CD8-positive, alpha-beta memory T cell (primary cell): ENCODE measurements at places on chromosomes 2 and 18. TPM values are rescaled to one million over a fixed set of nuclear protein-coding genes. Genes with fewer than 3 reads are reported as not detected.

- no peak for DNase-seq
Measured at GRCh38 chr18:45012286-45012685, 331.6 kb downstream of the SETBP1 start.

The AGXT gene
- polyA plus RNA-seq = not detected

DNA sequence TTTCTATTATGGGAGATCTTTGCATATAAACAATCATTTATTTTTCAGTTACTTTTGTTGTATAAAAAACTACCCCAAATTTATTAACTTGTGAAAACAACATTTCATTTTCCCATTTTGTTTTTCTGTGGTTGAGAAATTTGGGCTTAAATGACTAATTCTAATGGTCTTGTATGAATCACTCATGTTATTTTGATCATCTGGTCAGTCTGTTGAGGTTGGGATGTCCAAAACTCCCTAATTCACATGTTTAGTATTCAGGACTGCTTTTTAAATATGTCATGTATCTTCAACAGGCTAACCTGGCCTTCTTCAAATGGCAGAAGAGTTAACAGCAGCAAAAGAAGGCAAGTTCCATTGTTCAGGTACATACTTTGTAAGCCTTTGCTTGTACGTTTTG is 788.1 kb downstream of the TRIB2 start:
- DNase-seq = no peak

DNA sequence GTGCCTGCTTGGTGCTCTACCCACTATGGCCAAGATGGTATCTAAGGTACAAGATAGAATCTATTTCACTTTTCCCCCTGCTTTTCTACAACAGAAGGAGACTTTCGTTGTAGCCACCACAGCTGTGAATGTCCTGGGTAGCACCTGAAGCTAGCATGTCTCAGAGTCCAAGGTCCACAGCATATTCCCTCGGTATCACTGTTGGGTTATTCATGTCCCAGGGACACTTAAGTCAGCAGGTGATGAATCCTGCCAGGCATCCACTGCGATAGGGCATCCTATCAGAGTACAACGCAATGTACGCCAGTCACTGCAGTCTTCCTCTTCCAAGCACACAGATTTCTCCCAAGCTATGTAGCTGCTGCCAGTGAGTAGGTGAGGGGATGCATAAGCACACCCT is 129.1 kb upstream of the LINC00305 start:
- DNase-seq = no peak

DNA sequence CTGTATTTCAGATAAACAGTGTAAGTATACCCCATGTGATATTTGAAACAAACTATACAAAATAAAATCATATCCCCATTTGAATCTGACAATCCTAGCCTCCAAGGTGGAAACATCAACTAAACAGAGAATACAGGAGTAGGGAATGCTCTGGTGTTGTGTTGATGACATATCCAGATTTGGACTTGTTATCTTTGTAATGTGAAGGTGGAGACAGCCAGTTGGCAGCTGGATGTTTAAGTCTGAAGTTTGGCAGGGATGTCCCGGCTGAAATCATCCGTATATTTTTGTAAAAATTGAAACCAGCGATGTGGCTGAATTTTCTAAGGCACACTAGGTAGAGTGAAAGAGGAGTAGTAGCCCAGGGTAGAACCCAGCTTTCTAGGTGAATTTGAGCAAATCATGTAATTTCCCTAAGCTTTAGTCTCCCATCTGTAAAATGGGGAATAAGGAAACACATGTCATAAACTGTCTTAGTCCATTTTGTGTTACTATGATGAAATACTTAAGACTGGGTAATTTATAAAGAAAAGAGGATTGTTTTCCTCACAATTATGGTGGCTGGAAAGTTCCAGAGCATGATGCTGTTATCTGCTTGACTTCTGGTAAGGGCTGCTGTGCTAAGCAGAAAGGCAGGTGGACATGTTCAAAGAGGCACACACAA is 246.6 kb upstream of the APCDD1 start:
- DNase-seq = no peak

DNA sequence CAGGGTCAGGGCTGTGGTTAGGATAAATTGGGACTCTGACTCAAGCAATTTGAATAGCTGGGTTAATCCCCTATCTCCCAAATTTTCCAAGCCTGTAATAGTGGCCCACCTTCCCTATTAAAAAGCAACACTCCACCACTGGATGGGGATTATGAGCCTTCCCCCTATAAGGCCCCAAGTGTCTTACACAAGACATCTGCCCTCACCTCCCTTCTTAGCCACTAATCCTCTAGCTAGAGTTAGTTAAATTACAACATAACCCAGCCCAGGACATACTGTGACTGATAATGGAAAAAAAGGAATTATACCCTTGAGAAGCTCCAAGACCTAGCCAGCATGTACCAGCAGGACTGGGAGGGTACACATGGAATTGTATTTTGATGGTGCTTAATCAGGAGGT is 190.4 kb downstream of the NRP2 start:
- DNase-seq = no peak

The MOGAT1 gene
- polyA plus RNA-seq = not detected

GRCh38 chr2:71661782-71662181 is 208.4 kb downstream of the DYSF start:
- no peak for DNase-seq

DNA sequence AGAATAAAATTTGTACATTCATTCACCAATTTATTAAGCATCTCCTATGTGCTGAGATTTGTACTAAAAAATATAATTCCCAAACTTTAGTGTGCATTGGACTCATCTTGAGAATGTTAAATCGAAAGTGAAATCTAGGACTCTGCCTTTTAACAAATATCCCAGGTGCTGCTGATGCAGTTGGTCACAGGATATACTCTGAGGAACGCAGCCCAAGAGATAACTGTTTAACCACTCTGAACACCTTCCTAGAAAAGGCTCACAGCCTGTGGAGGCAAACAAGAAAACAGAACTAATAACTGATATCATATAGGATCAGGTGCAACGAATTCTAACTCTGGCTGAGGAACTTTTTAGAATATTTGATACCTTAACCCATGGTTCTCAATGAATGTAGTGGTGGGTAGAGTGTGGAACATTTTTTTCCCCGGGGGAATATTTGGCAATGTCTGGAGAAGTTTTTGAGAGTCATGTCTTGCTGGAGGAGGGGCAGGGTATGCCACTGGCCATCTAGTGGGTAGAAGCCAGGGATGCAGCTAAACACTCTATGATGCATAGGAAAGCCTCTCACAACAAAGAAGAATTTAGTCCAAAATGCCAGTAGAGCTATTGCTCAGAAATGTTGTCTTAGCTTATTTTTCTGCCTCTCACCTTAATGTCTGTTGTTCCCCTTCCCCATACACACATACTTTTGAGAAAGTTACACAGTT is 96.5 kb downstream of the EHBP1 start:
- no peak for DNase-seq

The SAG gene
- polyA plus RNA-seq = not detected

- DNase-seq = peak; percentile 65
Measured at GRCh38 chr18:49041435-49042245, 90.9 kb upstream of the SMAD7 start.

GRCh38 chr18:57214976-57215375 is 68.1 kb downstream of the BOD1L2 start:
- no peak for DNase-seq

- DNase-seq = no peak
Measured at GRCh38 chr2:83827618-83828017, 631.5 kb downstream of the SUCLG1 start.

GRCh38 chr2:142104134-142104758 is 26.6 kb downstream of the LRP1B start:
- no peak for DNase-seq

GRCh38 chr2:149430743-149431736 is 100.7 kb downstream of the LYPD6 start:
- DNase-seq = no peak

GRCh38 chr2:32711219-32711618 is 83.4 kb downstream of the TTC27 start:
- no peak for DNase-seq

GRCh38 chr2:45009303-45009927 is at the start of gene SIX2:
Gene SIX2, minus strand, starts transcription at chr2:45009452. Its CDS starts 342 bp downstream, at chr2:45009110.
- no peak for DNase-seq

DNA sequence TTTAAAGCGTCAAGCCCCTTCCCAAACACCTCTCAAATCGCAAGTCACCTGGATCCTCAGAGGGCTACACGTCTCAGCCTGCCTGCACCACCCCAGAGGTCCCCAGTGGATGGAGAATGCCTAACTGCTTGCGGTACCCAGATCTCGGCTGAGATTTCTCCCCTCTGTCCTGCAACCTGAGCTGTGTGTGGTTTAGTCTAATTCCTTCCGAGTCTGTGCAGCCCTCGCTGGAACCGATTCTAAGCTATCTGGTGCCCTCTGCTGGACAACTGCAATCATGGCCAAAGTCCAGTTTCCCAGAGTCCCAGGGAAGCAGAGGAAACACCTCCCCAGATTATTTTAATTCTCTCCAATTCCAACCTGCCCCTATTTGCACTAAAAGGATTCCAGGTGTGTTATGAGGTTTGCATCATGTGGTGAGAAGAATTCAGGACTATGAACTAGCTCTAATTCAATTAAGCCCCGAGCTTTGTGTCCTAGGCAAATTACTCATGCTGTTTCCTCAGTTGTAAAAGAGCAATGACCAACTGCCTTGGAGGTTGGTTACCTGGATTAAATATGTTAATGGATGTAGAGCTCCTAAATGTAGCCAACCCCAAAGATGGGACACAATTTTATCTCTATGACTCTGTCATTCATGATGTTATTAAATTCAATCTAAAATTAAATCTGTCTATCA is 276.1 kb upstream of the NCKAP5 start:
- peak; percentile 30 for DNase-seq

- DNase-seq = peak; percentile 52
Measured at GRCh38 chr2:120231974-120232635, 8.9 kb upstream of the TMEM185B start.

DNA sequence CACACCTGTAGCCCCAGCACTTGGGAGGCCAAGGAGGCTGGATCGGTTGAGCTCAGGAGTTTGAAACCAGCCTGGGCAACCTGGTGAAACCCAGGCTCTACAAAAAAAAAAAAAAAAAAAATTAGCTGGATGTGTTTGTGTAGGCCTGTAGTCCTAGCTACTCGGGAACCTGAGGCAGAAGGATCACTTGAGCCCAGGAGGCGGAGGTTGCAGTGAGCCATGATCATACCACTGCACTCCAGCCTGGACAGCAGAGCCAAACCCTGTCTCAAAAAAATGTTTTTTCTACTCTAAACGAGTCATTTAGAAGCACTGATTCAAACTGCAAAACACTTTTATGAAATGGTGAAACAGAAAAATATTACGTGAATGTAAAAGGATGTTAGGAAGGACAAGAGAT is 69.1 kb upstream of the SLC39A10 start:
- no peak for DNase-seq

DNA sequence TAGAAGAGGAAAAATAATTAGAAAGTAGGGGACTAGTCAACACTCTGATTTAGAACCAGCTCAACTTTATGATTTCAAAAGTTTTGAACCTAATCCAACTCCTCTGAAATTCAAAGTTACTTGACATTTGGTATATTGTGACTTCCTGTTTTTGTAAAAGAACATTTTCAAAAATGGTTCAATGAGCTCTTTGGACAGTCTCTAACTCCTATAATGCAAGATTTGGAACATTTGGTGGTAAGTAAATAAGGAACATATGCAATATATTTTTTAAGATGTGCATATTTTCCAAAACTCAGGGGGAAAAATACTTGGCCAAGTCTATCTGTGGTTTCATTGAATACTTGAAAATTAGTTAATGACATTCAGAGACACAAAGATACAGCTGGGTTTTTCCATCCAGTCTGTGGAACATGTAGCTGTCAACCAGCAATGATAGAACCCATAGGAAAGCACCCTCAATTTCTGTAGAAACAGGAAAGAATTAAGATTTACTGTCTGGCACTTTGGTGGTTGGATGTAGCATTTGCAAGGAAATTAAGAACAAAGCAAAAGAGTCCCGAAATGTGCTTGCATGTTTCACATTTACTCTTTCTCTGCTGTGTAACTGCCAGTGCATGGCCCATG is 17.0 kb upstream of the ANKRD44 start:
- DNase-seq = no peak
